ENCODE measurements at places on chromosomes 16 and 17. TPM values are rescaled to one million over a fixed set of nuclear protein-coding genes. Genes with fewer than 3 reads are reported as not detected.

DNA sequence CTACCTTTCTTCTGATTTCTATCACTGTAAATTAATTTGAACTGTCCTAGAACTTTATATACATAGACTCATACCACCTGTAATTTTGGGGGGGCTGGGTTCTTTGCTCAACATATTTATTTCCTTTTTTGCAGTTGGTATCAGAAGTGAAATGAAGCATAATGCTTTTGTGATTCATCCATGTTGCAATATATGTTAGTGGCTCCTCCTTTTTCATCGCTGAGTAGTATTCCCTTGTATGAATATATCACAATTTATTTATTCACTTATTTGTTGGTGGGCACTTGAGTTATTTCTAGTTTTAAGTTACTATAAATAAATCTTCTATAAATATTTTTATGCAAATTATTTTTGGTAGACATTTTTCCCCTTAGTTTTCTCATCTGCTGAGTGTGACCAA lies 336.4 kb downstream of the HS3ST3B1 start:
- no peaks in the 10 kb centered on the region for H3K27me3 ChIP-seq
- H3K36me3 ChIP-seq, result no peaks in the 10 kb centered on the region
- H3K4me3 ChIP-seq, result no peak overlapping the region
- no peaks in the 10 kb centered on the region for H3K4me1 ChIP-seq
- H3K27ac ChIP-seq, result no peak overlapping the region

- no peak overlapping the region for H3K4me3 ChIP-seq
- H3K27ac ChIP-seq, result no peak overlapping the region
- no peaks in the 10 kb centered on the region for H3K36me3 ChIP-seq
- DNase-seq, result no peak
Observed at GRCh38 chr16:64047878-64048277, 1074.0 kb downstream of the CDH11 start.

DNA sequence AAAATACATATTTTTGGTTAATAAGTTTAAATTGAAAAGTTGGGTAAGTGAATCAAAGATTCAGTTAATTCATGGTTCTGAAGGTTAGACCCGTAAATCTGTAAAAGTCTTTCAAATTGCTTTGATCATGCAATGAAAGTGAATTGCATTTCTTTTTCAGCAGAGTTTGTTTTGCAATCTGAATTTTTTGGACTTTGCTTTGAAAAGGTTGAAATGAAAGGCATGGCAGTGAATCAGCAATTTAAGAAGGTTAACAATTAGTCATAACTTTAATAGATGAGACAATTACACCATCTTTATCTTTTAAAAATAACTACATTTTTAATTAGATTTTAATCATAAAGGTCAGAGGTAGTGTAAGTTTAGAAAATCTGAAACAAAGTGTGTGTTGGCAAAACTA lies 310.9 kb upstream of the KCNJ16 start:
- peaks cover 3% of the 10 kb centered on the region for H3K4me1 ChIP-seq
- no peak for DNase-seq
- H3K27me3 ChIP-seq, result no peaks in the 10 kb centered on the region

DNA sequence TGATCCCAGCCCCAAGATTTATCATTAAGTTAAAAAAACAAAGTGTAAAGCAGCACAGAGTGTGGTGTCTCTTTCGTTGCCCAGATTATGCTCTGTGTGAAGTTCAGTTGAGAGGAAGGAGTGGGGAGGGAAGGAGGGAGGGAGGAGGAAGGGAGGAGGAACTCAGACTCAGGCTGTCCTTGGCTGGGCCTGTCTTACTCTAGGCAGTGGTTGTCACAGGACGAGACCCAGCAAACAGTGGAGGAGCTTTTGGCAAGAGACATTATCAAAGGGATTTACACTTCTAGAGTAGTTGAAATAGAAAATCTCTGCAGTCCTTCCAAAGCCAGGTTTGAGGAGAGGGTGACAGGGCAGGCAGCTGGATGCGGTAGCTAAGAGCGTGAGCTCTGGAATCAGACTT lies 27.8 kb downstream of the KNOP1 start:
- no peak for DNase-seq
- no peak overlapping the region for H3K27ac ChIP-seq
- H3K36me3 ChIP-seq, result no peaks in the 10 kb centered on the region
- H3K27me3 ChIP-seq, result no peaks in the 10 kb centered on the region
- H3K4me1 ChIP-seq, result peaks cover 4% of the 10 kb centered on the region

GRCh38 chr17:11644265-11645212 lies 46.3 kb downstream of the DNAH9 start:
- no peaks in the 10 kb centered on the region for H3K4me1 ChIP-seq
- no peaks in the 10 kb centered on the region for H3K27me3 ChIP-seq
- no peak overlapping the region for H3K4me3 ChIP-seq
- DNase-seq, result peak; percentile 60
- no peaks in the 10 kb centered on the region for H3K36me3 ChIP-seq

DNA sequence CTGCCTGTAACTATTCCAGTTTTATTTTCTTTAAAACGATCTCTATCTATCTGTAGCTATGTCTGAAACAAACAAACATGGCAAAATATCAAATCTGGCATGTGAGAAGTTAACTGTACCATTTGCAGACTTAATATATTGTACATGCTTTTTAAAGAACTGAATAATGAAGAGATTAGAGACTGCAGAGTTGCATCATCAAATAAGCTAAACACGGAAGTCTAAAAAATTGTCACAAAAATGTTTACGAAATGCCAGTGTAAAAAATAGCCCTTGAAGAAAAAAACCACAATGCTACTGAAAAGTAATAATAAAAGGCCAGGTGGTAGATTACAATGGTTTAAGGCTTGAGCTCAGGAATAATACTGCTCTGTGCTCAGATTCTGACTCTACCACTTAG lies 43.1 kb downstream of the HS3ST3A1 start:
- H3K4me3 ChIP-seq, result no peak overlapping the region
- H3K4me1 ChIP-seq, result no peaks in the 10 kb centered on the region
- DNase-seq, result no peak
- H3K27ac ChIP-seq, result no peak overlapping the region
- no peaks in the 10 kb centered on the region for H3K27me3 ChIP-seq

GRCh38 chr17:58388302-58389190 lies 28.8 kb downstream of the RNF43 start:
- peaks cover 4% of the 10 kb centered on the region for H3K36me3 ChIP-seq
- H3K27me3 ChIP-seq, result no peaks in the 10 kb centered on the region
- peak overlapping the region; percentile 4 for H3K4me3 ChIP-seq
- H3K27ac ChIP-seq, result peak overlapping the region; percentile 55

DNA sequence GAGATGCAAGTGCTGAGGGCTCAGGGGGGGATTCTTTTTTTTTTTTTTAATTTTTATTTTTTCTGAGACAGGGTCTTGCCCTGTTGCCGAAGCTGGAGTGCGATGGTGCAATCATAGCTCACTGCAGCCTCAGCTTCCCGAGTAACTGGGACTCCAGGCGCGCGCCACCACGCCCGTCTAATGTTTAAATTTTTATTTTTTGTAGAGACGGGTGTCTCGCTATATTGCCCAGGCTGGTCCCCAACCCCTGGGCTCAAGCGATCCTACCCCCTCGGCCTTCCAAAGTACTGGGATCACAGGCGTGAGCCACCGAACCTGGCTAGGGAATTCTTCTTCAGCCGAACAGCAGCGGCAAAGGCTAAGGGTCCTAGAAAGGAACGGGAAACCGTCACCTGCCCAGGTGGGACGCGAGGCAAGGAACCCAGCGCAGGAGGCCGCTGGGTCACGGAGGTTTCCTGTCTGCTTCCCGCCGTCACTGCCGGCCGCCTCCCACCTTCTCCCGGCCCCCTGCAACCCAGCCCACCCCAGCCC lies 13.3 kb upstream of the OR1F1 start:
- peaks cover 35% of the 10 kb centered on the region for H3K4me1 ChIP-seq
- no peaks in the 10 kb centered on the region for H3K27me3 ChIP-seq
- H3K27ac ChIP-seq, result peak overlapping the region; percentile 26
- H3K4me3 ChIP-seq, result peak overlapping the region; percentile 46
- H3K36me3 ChIP-seq, result no peaks in the 10 kb centered on the region

DNA sequence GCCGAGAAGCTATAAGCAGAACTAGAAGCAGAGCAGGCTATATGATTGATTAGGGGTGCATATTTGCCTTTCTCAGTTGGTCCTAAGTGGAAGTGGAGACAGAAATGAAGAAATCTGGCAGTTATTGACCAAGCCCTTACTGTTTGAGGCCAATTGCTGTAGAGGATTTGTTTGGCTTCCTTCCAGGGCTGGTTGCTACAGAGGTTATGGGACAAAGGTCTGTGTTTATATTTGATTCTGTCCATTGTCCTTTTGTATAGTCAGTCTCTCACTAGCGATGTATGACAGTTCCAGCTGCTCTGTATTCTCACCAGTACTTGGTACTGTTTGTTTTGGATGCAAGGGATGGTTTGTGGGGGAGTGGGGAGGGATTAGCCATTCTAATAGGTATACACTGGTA lies 7.3 kb upstream of the ALOX15 start:
- H3K4me1 ChIP-seq, result no peaks in the 10 kb centered on the region
- no peak for DNase-seq
- no peaks in the 10 kb centered on the region for H3K27me3 ChIP-seq

GRCh38 chr17:77441940-77442339 lies 301.2 kb downstream of the SEC14L1 start:
- no peak overlapping the region for H3K27ac ChIP-seq
- no peak for DNase-seq

GRCh38 chr16:23491490-23492391 lies 18.6 kb downstream of the GGA2 start:
- no peak overlapping the region for H3K4me3 ChIP-seq
- DNase-seq, result no peak
- no peaks in the 10 kb centered on the region for H3K27me3 ChIP-seq
- H3K36me3 ChIP-seq, result peaks cover 50% of the 10 kb centered on the region
- no peak overlapping the region for H3K27ac ChIP-seq

DNA sequence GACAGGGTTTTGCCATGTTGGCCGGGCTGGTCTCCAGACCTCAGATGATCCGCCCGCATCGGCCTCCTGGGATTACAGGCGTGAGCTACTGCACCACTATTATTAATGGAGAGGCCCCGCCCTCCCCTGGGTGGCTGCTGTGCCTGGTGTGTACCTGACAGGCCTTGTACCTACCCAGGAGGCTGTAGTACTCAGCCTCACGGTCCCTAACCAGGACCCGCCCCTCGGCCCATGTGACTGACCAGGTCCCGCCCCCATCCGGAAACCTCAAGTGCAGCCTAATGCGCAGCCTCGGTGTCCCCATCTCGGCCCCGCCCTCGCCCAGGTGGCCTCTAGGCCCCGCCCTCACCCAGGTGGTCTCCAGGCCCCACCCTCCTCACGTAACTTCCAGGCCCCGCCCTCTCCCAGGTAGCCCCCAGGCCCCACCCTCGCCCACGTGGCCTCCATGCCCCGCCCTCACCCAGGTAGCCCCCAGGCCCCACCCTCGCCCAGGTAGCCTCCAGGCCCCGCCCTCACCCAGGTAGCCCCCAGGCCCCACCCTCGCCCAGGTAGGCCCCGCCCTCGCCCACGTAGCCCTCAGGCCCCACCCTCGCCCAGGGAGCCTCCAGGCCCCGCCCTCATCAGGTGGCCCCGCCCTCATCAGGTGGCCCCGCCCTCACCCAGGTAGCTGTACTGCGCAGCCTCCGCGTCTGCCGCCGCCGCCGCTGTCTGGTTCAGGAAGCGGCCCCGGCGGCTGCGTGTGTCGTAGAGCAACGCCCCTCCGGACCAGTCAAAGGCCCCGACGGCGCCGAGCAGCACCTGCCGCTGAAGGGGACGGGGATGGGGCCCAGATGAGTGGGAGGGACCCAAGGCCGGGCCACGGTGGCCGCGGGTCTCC lies 31.0 kb downstream of the HASPIN start:
- H3K27ac ChIP-seq, result peak overlapping the region; percentile 64
- no peaks in the 10 kb centered on the region for H3K27me3 ChIP-seq
- no peaks in the 10 kb centered on the region for H3K36me3 ChIP-seq
- peak overlapping the region; percentile 81 for H3K4me3 ChIP-seq

DNA sequence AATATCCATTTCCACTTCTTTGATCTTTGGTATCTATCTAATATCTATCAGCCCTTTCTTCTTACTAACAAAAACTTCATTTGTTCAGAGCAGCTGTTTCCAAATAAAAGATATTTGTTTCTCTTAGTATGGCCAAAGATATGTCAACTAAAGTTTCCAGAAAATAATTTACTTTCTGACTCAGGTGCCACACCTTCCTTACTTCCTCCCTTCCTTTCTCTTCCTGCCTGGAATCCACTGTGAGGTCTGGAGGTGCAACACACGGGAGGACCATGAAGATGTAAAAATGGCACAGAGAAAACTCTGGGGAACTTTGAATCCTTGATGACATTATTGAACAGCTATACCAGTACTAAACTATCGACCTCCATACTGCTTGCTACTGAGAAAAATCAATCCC lies 14.0 kb downstream of the MED13 start:
- DNase-seq, result no peak
- no peak overlapping the region for H3K4me3 ChIP-seq
- no peaks in the 10 kb centered on the region for H3K27me3 ChIP-seq
- H3K27ac ChIP-seq, result no peak overlapping the region

DNA sequence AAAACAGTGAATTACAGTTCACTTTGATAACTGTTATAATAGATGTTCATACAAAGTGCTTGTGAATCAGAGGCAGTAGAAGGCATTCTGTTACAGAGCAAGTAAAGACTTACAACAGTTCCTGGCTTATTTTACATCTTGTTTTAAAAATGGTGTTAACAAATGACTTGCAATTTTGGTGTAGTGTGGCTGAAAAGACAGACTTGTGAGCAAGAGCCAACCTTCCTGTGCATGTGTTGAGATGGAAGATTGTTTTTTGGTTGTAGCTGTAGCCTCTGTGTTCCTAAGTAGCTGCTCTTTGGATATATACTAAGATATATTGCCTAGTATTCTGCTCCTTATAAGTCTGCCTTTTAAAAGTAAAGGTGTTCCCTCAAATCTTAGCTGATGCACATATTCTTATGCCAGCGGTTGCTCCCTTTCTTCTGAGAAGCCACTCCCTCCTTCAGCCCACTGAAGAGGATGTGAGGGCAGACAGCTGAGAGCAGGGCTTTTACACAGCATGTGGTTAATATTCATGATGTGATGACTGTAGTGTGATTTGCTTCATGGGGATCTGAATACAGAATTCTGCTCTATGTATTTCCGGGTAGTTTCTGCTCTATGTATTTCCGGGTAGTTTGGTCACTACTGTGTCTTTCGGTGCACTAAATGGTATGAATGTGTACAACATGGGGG lies 182.3 kb downstream of the PHKB start:
- H3K27ac ChIP-seq, result no peak overlapping the region
- H3K4me3 ChIP-seq, result no peak overlapping the region
- H3K27me3 ChIP-seq, result no peaks in the 10 kb centered on the region
- H3K4me1 ChIP-seq, result no peaks in the 10 kb centered on the region

DNA sequence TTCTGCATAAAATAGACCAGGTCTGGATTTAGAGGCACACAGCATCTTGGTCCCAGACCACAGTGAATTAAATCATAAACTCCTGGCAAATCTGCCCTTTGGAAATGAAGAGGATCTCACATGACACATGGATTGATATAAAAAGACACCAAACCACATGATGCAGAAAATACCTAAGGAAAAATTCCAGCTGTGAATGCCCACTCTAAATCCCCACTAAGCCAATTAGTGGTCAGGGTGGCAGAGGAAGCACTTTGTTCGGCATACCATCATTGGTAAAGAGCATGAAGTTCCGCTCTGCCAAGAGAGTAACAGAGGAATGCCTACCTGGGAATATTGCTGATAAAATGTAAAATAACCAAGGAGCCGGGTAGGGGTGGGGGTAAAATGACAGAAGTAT lies 32.4 kb upstream of the NOL11 start:
- no peaks in the 10 kb centered on the region for H3K36me3 ChIP-seq
- H3K27me3 ChIP-seq, result no peaks in the 10 kb centered on the region
- DNase-seq, result no peak
- H3K4me1 ChIP-seq, result peaks cover 4% of the 10 kb centered on the region

GRCh38 chr16:3959148-3959547 lies 78.6 kb upstream of the CREBBP start:
- DNase-seq, result no peak
- no peak overlapping the region for H3K4me3 ChIP-seq
- H3K36me3 ChIP-seq, result no peaks in the 10 kb centered on the region
- H3K4me1 ChIP-seq, result peaks cover 25% of the 10 kb centered on the region
- 0 out of 2 replicates have a peak, but pooled peaks cover 4% of the 10 kb centered on the region for H3K27me3 ChIP-seq

Gene TPSB2
- total RNA-seq, result not detected

Gene P2RX1
- not detected for total RNA-seq

Gene FNDC8
- total RNA-seq, result not detected

Gene CCL16
- total RNA-seq, result not detected
